ENCODE measurements at places on chromosomes 16 and 17.
A peak's percentile ranks its signal among the peaks of the same experiment; 100 is the strongest.

GRCh38 chr17:58324056-58324408 is 4.6 kb downstream of the TSPOAP1 start:
- no peak for DNase-seq

DNA sequence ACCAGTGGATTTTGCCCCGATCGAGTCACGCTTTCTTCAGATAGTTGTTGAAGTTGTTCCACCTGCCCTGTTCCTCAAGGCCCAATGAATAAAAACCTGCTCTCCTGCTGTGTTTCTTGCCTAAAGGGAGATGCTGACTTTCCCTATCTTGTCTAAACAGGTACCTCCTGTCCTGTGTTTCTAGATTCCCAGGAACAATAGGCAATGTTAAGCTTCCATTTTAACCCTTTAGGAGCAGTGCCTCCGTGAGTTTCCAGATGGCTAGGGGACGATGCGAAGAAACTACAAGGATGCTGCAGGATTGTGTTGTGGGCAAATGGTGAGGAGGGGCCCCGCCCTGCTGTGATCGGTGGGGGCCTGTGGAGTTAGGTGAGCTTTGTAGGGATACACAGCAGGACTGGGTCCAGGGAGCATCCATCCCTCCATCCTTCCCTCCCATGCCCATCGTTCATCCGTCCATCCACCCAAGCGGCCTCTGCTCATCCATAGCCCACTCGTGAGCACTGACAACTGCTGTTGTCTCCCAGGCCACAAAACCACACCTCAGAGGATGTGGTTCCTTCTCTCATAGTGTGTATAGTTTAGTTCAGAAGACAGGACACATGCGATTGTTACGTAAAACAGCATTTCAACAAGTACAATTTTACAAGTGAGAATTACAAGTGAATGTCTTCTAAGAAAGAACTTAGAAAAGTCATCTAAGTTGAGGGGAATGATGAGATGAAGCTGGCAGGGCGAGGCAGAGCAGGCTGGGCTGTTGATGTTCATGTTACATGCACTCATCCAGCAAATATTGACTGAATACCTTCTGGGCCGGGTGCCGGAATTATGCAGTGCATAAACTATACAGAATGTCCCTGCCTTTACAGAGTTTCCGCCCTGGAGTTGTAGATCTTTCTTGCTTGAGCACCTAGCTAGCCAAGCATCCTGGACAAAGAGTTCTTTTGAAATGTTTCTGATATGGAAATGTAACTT is 5.2 kb downstream of the ARSG start:
- no peak for DNase-seq

GRCh38 chr16:54936201-54936978 is 5.7 kb downstream of the IRX5 start:
- DNase-seq = no peak

GRCh38 chr17:39209317-39210092 is 9.4 kb downstream of the RPL19 start:
- peak; percentile 7 for DNase-seq

- no peak for DNase-seq
Observed at GRCh38 chr17:3475812-3476610, at the start of gene ASPA. Gene ASPA (plus strand): TSS chr17:3475997. CDS start chr17:3476160, 163 bp downstream.
